Activated CD4-positive, alpha-beta T cell treated with anti-CD3 and anti-CD28 coated beads, Interleukin-10, Interleukin-2, amounts not matched to agents 100 ng/mL and 50 ng/mL, durations not matched to agents 16 hours and 8 hours (primary cell): ENCODE measurements at places on chromosomes 16 and 17.

GRCh38 chr17:78026381-78026780, 67.9 kb downstream of the TNRC6C start:
- no peak for DNase-seq

- DNase-seq = no peak
These were observed 4.6 kb downstream of the KRT34 start for GRCh38 chr17:41377546-41377945.

GRCh38 chr17:28720247-28720996, 637 bp downstream of the RPL23A start:
- DNase-seq = peak; percentile 63

DNA sequence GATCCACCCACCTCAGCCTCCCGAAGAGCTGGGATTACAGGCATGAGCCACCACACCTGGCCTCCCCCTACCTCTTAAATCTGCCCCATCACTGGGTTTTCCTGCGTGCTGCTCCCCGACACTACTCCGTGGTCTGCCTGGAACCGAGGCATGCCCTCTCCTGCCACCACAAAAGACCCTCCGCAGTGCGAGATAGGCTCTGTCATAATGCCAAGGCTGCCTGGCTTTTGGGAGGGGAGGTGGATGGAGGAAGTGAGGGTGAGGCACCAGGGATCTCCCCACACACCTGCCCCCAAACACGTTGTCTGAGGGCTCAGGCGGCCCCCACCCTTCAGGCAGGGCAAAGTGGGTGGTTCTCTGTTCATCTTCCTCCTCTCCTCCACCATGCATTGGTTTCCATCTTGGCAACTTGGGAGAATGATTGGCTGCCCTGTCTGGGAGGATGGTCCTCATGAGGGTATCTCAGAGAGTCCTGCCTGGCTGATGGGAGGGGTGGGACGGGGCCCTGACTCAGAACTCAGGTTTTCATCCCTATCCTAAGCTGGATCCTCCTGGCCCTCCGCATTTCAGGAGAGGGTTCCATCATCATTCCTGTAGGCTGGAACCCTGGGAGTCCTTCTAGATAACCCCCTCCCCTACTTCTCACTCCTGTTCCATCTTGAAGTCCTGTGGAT, 23.2 kb downstream of the IGFBP4 start:
- no peak for DNase-seq
